ENCODE measurements at places on chromosomes 5 and 9.

DNA sequence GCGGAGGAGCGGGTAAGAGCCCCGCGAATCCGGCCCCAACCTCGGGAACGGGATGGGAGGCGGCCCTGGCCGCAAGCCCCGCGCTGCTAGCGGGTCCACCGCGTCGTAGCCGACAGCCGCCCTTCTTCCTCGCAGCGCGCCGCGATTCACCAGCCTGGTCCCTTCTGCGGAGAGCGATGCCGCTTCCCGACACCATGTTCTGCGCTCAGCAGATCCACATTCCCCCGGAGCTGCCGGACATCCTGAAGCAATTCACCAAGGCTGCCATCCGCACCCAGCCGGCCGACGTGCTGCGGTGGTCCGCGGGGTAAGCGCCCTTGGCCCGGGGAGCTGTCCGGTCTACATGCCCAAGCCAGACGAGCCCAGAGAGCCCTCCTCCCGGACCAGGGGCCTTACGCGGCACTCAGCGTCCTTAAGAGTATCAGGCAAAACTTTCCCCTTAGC is 335 bp downstream of the ROPN1L start:
- DNase-seq: no peak

DNA sequence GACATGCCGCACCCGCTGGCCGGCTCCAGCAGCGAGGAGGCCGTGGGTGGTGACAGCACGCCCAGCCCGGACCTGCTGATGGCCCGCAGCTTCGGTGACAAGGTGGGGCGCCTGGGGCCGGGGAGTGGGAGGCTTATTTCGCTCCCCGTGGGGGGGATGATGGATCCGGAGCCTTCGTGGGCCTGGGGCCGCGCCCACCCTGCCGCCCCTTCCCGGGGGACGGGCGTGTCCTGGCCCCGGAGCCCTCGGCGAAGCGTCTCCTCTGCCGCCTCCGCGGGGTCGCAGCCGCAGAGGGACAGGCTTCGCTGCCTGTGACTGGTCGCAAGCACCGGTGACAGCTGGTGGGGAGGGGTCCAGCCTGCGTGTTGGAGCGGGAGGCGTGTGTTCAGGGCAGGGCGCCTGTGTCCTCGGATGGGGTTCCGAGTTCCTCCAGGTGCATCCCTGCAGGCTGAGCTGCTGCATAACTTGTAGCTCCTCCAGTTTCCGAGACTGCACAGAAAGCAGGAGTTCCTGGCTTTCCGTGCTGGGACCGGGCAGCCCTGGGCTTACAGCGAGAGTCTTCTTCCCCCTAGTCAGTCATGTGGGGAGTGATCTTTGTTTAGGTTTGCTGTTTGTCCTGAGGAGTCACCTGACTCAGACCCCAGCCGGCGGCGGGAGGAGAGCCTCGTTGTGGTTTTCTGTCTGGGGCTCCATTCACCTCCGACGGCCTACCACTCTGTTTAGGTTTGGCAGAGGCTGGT is 666 bp downstream of the SNX30 start:
- peak; percentile 37 for DNase-seq

GRCh38 chr5:35443803-35444595 is 173.7 kb upstream of the SPEF2 start:
- DNase-seq: peak; percentile 2

DNA sequence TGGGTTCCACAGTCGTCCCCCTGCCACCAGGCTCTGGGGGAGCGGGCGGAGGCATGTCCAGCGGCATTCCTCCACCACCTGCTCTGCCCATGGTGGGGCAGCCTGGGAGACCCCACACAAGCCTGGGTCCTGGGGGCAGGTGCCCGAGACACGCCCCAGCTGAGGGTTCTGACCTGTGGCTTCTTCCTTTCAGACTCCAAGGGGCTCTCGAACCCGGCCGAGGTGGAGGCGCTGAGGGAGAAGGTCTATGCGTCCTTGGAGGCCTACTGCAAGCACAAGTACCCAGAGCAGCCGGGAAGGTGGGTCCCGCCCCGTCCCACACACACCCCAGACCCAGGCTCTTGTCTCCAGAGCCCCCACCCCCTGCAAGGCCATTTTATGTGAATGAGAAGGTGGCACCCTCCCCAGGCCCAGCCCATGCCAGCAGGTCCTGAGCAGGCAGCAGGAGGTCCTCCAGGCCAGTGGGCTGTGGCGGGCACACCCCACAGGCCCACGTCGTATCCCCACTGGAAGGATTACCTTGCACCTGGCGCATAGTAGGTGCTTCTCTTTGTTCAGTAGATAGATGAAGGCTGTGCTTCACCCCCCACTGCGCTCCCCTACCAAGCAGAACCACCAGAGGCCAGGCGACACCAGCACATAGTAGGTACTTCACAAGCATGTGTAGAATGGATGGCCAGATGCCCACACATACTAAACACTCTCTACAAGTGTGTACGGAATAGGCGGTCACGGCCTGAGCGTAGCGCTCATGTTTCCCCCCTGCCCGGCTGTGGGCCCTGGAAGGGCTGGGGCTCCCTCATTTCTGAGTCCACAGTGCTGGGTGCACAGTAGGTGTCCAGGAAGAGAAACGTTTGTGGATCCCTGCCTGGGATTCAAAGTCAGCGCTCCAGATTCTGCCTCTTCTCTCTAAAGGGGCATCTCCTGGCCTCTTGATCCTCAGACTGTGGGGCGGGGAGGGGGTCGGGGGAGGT is 107.9 kb downstream of the RXRA start:
- no peak for DNase-seq

DNA sequence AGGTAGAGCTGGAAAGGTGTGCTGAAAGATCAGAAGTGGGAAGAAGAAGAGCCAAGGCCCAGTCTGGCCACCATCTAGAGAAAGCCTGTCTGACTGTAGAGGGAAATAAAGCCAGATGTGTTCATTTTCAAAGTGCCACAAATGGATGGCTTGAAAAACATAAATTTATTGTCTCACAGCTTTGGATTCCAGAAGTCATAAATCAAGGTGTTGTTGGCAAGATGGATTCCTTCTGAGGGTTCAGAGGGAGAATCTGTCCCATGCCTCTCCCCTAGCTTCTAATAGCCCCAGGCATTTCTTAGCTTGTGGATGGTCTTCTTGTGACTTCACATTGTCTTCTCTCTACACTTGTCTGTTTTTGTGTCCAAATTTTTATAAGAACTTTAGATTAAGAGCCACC is 6.2 kb upstream of the PRELID2 start:
- DNase-seq: no peak

DNA sequence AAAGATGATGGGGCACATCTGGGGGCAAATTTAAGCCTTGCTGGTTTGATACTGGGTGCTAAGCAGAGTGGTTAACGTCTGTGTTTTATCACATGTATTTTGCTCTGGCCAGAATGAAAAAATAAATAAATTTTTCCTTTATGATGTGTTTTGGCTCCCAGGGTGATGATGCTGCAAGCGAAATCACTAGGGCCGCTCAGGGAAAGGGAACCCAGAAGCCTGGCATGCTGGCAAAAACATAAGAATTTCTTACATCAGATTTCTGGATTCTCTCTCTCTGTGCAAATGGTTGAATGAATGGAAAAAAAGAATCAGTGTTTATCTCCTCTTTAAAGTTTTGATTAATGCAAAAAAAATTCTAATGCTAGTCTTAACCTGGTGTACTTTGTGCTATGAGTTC is 1975.2 kb upstream of the C9orf72 start:
- DNase-seq: no peak

GRCh38 chr5:34858790-34859189 is 19.8 kb downstream of the TTC23L start:
- DNase-seq: peak; percentile 11

- no peak for DNase-seq
Observed at GRCh38 chr5:102857076-102857818, 102.1 kb downstream of the PAM start.

DNA sequence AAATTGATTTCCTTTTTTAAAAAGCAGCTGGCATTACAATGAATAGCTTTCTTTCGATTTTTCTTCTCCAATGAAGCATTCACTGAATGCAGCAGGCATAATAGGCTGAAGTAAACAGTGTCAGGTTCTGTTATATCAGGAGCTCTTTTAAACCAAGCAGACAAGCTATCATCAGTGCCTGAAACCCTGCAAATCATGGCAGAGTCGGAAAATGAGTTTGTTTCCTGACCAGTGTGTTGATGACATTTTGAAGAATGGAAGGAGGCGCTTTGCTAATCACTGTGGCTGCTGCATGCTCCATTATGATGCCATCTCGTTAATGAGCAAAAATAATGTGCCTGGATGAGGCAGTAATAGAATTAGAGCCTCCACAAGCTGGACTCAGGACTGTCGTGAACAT is 284.5 kb downstream of the ZNF608 start:
- no peak for DNase-seq

DNA sequence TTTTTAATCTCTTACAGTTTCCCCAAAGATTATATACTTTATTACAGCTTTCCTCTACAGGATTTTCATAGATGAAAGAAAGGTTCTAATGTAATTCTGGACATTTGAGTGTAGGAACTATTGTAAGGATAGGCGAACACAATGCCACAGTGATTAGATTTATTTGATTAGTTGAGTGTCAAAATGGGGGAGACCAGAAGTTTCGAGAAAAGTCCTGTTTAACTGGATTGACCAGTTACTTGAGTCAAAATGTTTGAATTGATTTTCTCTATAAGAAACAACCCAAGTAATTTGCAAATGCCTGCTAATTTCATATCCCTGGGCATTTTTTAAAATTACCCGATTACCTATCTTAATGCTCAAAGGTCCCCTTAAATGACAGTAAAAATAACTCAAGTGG is 50.6 kb downstream of the SMARCA2 start:
- DNase-seq: no peak

DNA sequence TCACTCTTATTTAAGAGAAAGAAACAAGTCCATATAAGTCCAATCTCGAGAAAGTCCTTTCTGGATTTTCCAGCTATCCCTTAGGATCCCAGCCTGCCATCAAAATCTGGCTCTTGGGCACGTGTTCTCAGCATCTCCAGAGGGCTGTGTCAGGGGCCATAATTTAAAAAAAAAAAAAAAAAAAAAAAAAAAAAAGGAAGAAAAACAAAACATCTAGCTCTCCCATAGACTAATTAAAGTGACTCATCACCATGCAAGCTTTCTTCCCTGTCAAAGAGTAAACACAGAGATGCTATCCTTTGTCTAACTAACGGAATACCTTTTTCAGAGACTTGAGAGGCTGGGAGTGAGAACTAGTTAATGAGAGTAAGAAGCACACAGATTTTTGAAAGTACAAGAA is 44.9 kb upstream of the MYO10 start:
- DNase-seq: no peak

GRCh38 chr5:1174122-1174936 is 27.1 kb upstream of the SLC6A19 start:
- DNase-seq: peak; percentile 95

DNA sequence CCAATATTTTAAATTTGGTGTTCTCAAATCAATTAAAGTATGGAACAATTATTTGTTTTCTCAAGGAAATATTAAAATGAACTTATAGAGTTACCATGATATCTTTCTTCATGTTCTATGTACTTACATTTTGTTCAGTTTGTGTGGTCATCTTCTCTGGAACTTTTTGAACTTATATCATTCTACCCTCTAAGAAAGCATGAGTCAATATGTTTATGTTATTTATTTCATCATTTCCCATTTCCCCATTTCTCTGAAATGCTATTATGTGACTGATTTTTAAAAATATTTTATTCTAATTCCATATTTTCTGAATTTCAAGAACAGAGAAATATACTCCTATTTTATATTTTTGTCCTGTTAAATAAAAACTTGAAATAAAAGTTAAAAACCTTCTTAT is 123.5 kb upstream of the ACOT12 start:
- DNase-seq: no peak

DNA sequence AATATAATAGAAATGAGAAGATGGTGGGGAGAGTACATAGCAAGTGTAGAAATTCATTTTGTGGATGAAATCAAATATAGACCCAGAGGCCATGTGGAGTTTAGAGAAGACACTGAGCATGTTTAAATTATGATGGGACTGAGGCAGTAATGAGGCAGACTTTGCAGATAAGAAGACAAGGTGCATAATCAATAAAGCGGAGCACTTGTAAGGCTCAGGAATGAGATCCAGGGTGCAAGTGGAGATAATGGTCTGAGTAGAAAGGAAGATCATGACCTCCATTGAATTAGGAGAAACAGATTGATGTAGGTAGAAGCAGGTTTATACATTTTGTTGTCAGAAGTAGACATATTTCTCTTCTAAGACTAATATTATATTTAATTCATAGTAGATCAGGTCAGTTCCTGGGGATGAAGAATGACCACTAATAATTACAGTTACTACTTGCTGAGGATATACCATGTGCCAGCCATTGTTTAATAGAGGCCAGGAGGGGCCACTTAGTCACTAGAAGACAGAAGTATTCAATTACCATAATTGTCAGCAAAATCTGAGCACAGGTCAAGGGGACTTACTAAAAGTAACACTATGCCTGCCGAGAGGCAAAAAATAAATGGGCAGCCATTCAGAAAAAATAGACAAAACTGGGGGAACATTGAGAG is 479.8 kb downstream of the DNAH5 start:
- no peak for DNase-seq

All from A673 (cell line).